ENCODE measurements at places on chromosomes 7 and 10.

DNA sequence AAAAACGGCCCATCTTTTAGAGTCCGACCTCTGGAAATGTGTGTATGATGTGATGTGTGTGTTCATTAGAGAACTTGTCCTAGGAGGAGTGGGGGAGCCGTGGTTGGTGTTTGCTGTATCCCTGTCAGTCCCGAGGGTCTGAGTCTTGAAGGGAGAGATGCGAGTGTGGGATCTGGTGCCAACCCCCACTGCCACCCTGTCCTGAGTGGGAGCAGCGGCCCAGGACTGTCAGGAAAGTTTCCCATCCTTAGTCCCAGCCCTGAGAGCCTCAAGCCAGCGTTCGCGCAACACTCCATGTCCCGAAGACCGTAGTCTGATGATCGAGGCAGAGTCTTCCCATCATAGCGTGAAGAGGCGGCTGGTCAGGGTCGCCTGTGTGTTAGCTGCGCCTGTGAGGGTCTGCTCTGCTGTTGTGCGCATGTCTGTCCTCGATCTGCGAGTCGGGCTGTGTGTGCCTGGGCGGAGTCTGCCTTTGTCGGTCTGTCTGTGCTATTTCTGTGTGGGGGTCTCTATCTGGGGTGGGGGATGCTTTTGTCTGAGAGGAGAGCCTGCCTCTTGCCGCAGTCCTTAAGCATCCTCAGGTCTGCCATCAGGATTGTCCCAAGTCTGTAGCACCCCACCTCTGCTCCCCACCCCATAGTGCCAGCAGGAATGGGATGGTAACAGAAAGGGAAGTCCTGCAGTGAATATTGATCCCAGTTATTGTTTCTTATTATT, 514 bp upstream of the CHAT start:
- no peak for DNase-seq

- DNase-seq = no peak
Measured at GRCh38 chr10:132193907-132194552, 7.3 kb downstream of the DPYSL4 start.

GRCh38 chr10:74056050-74056818, 58.3 kb downstream of the VCL start:
- no peak for DNase-seq

DNA sequence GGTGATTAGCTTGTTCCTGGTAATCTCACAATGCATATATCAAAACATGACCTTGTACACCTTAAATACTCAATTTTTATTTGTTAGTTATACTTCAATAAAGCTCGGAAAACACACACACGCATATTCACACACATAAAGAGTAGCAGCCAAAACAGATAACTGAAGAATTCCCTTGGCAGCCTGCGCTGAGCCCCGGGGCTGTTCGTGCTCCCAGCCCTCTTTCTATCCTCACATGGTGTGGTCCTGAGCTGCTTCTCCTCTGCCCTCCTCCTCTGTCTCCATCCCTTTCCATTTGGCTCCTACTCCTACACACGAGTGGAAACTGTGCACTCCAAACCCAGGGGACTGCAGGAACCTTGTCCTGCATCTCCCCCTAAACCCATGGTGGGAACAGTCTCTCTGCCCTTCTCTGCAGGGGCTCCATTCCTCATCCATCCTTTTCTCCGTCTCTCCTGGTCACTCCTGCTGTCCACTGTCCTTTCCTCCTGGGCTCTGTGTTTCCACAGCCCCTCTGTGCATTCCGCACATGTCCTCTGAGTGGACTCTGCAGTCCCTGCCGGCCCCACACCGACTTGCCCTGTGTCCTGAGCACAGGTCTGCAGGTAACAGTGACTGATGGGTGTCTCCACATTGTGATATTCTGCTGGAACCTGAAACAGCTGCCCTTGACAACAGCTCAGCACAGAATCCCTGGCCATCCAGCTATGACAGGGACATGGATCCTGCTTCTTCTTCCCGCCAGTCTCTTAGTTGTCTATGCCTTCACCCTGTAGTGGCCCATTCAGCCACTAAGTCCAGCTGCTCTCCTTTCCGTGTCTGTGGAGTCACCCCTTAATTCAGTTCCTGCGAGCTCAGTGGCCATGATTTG, 216.8 kb upstream of the ZNF32 start:
- DNase-seq = no peak

- no peak for DNase-seq
Measured at GRCh38 chr7:119007236-119007635, 782.7 kb downstream of the ANKRD7 start.

DNA sequence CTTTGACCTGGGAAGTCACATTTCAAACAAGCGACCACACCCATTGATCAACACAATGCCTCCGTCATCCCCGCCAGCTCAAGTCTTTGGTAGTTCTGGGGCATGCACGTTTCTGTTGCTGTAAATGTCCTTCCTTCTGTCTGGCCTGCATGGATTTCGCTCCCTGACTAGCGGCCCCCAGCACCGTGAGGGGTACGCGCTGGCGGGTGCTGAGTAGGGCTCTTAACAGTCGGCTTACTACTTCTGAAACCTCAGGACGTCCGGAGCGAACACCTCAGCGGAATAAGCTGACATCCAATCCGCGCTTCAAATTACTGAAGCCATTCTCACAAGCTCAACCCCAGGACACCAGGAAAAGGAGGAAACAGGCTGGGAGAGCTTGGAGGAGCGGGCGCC, 505 bp downstream of the NUDCD3 start:
- DNase-seq = peak; percentile 50

GRCh38 chr7:16515785-16516685, 10.6 kb upstream of the LRRC72 start:
- DNase-seq = no peak

GRCh38 chr7:94396596-94396995, 1.9 kb downstream of the COL1A2 start:
- no peak for DNase-seq

DNA sequence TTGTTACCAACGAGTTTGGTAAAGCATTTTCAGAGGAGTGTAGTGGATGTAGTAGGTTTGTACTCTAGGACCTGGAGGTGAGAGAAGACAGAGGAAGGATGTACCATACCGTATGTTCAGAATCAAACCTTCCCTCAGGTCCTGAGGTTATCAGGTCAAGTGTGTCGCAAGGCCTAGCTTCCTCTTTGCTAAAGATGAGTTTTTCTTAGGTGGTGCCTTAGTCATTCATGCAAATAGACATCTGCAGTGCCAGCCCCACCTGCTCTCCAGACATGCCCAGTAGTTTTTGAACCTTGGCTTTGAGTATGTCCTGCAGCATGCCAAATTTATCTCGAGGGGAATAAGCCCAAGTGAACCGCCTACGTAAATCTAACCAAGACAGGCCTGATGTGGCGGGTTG, 71.3 kb downstream of the HDAC9 start:
- DNase-seq = no peak

GRCh38 chr10:24645784-24646183, 77.9 kb downstream of the ARHGAP21 start:
- DNase-seq = no peak

DNA sequence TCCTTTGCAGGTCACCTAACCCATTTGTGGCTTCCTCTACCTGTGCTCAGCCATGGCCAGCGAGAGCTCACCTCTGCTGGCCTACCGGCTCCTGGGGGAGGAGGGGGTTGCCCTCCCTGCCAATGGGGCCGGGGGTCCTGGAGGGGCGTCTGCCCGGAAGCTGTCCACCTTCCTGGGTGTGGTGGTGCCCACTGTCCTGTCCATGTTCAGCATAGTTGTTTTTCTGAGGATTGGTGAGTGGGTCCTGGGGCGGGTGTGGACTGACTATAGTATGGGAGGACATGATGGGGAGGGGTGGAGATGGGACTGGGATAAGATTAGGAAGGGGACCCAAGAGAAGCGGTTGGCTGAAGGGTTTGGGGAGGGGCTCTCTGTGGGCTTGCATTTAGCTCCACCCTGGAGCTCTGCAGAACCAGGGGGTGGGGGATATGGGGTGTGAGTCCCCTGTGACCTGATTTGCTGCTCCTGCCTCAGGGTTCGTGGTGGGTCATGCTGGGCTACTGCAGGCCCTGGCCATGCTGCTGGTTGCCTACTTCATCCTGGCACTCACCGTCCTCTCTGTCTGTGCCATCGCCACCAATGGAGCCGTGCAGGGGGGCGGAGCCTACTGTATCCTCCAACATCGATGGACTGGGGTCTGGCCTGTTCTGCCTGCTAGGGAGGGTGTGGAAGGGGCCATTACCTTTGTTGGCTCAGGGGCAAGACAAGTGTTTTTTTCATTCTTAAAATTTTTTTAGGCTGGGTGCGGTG, 1.8 kb downstream of the SLC12A9 start:
- DNase-seq = no peak

GRCh38 chr7:1345796-1346755, 113.2 kb downstream of the MICALL2 start:
- no peak for DNase-seq

DNA sequence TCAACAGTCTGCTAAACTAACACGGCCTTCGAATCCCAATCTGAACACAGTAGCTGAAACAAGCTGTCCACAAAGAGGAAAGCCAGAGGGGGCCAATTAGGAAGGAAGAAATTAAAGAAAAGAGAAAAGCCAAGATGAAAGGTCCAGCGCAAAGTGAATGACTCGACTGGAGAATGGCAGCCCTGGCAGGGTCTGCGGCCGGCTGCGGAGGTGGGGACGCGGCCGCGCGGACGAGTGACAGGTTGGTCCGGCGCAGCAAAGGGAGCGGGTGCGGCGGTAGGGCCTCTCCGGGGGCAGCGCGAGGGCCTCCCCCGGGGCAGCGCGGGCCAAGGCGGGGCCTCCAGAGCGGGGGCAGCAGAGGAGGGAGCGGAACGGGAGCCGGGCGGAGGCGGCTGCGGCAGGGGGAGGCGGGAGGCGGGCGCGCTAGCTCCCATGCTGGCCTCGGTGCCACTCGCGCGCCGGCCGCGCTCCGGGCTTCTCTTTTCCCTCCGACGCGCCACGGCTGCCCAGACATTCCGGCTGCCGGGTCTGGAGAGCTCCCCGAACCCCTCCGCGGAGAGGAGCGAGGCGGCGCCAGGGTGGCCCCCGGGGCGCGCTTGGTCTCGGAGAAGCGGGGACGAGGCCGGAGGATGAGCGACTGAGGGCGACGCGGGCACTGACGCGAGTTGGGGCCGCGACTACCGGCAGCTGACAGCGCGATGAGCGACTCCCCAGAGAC, at the start of gene VWC2:
VWC2 (plus strand) TSS at position 421 of the 718 bp plus-strand sequence. CDS start 1,798 bp downstream, outside the sequence.
- DNase-seq = no peak
